ENCODE measurements at places on chromosomes 16 and 17.

GRCh38 chr16:27330542-27330941 lies 16.8 kb downstream of the IL4R start:
- no peak for DNase-seq

DNA sequence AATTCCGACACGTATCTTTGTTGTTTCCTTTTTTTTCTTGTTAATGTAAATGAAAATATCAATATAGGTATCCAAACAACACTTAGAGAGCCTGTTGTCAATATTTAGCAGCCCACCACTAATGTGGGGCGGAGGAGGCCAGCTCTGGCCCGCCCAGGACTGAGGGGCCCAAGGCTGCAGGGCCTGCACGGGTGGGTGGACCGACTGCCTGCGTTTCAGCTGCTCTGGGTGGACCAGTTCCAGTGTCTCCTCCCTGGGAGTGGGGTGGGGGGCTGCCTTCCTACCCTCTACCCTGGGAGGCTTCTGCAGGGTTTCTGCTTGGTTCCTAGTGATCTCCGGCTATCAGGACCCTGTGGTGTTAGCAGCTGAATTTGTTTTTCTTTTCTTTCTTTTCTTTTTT lies 15.9 kb upstream of the ADGRG1 start:
- no peak for DNase-seq

- DNase-seq: no peak
These were observed 19.5 kb downstream of the PCTP start for GRCh38 chr17:55770196-55770870.

- no peak for DNase-seq
These were observed 53.2 kb upstream of the ADCY9 start for GRCh38 chr16:4169415-4169814.

DNA sequence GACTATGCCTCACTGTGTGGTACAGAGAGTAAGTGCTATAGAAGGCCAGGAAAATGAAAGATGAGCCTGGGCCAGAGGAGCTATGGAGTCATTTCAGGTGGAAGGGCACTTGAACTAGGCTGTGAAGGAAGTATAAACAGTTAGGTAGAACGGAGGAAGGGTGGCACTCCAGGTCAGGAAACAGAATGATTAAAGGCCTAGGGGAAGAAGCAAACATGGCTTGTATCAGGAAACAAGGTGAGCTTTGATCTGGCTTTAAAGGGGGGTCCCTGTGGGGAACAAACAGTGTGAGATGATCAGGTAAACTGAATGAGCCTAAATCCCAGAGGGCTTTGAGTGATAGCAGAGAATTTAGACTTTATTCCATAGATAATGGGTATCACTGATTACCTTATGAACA lies 16.9 kb downstream of the MAP3K3 start:
- DNase-seq: no peak

DNA sequence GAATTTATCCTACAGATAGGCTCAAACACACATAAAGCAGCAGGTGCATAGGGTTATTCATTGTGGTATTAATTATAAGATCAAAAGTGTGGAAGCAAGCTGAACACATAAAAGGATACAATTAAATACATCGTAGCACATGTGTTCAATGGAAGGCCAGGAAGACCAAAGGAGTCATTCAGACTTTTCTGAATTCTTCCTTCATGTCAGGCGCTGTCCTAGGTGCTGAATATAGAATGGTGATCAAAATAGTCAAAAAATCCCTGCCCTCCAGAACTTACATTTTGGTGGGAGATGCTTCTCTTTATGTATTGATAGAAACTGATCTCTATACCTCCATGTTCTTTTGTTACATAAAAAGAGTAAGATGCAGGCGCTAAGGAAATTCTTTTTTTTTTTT lies 439.0 kb upstream of the ASIC2 start:
- DNase-seq: no peak

DNA sequence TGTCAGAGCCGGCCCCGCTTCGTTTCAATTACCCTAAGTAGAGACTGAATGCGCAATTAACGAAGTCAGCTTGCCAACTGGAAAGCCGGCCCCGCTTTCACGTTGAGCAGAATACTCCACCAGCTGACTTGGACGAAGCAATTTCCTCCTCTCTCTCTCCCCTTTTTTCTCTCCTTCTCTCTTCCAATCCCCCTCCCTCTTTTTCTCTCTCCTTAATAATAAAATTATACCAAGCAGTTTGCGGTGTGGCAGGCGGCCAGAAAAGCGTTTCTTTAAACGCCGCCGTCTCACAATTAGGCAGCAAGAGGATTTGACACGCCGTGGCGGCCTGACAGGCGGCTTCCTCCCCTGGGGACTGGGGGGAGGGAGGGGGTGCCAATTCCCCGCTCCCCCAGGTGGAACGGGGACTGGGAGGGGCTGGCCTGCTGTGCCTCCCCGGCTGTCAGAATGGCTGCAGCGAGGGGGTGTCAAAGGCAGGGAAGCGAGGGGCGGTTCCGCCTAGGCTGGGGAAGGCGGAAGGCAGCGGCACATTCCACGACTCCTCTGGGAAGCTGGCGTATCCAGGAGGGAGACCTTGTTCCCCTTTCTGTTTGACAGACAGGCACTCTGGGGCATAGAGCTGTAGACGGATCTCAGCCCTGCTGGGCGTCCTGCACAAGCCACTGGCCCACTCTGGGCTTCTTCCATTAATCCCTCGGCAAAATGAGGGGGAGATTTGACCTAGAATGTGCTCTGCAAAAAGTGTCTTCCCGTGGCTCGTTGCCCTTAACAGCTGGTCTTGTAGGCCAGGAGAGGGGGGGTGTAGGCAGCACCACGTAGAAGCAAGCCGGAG lies 52.7 kb downstream of the SREBF1 start:
- no peak for DNase-seq

DNA sequence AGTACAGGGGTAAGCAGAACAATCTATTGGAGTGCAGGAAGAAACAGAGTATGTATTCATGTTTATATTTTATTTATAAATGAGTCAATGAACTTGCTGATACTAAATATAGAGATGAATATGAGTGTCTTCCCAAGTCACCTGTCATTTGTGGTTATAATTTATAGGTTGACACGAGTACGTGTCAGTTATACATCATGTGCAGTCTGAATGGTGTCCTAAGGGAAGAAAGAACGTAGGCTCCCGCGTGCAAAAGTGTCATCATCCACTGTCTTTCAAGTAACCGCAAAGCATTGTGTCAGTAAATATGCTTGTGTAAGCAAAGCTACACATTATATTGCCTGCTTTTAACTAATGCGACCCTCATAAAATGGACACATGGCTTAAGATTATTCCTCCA lies 786.1 kb downstream of the KCNJ2 start:
- DNase-seq: no peak

Data from T follicular helper cell (primary cell).